Hippocampal formation (tissue), 2 donors: ENCODE measurements at places on chromosomes 12 and 14.

DNA sequence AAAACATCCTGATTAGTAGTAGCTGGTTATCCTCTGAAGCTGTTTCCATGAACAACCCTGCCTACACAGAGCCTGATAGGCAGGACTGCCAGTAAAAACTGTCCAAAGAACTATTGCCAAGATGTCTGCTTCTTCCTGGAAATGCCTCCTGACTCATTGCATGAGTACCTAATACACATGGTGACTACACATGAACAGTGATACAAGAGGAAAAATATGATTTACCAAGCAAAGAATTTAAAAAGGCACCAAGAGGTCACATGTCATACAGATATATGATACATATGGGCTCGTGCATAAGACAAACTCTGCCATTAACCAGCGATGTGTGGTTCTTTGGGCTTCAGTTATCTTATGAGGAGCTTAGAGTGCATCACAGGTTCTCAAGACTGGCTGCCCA, 552.3 kb downstream of the SLC16A7 start:
- no peak for DNase-seq

- DNase-seq, result no peak
Observed at GRCh38 chr12:112341046-112341825, 41.0 kb downstream of the HECTD4 start.

GRCh38 chr12:55043542-55043941, 23.8 kb downstream of the NEUROD4 start:
- DNase-seq, result no peak

DNA sequence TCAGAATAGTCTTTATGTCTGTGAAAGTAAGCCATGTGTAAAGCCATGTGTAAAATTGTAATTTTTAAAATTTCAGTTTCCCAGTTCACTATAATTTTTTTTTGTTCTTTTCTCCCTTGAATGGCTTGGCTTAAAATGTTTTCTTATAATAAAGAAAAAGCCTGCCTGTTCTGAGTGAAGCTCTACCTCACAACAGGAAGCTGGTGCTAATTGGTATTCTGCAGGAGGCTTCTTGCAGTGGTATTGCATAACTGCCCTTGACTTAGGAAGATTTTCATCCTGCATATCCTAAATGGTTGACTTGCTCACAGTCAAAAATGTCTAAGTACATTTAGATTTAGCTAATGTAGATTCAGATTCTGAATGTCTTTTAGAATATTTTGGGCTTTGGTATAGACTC, 49.5 kb downstream of the ATP2A2 start:
- DNase-seq, result peak; percentile 51

DNA sequence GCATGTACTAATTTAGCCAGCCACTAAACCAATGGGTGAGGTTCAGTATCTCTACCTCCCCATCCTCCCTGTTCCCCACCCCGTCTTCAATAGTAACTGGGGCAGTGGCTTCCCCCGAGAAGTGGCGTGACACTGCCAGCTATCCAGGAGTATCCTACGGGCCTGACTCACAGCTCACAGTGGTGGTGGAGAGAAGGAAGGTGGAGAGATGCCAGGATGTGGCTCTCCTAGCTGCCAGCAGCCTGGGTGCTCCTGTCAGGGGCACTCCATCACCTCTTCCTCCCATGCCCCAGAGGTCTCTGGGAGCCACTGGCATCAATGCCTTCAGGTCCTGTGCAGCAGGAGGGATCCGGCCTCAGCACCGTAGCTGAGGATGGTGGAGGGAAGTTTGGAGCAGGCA, 49.0 kb downstream of the TSPAN11 start:
- no peak for DNase-seq

DNA sequence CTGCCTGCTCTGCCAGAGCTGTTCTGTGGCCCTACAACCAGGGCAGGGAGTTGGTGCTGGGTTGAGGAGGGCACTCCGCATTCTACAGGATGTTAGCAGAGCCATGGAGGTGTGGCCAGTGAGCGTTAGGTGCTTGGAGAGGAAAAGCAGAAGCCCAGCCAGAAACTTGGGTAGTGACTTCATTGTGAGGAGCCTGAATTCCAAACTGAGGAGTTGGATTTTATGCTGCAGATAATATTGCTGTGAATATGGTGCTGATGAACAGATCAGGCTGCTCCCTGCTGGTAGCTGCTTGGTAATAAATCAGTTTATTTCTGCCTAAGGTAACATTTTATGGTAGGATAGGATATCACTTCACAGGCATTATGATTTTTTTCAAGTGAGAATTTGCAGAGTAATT, 7.1 kb upstream of the CCDC175 start:
- DNase-seq, result no peak

GRCh38 chr14:64758025-64758521, 53.8 kb downstream of the PLEKHG3 start:
- no peak for DNase-seq

GRCh38 chr12:98422812-98423211, 92.6 kb upstream of the TMPO start:
- DNase-seq, result no peak

GRCh38 chr12:14187002-14187401, 178.5 kb upstream of the ATF7IP start:
- no peak for DNase-seq

DNA sequence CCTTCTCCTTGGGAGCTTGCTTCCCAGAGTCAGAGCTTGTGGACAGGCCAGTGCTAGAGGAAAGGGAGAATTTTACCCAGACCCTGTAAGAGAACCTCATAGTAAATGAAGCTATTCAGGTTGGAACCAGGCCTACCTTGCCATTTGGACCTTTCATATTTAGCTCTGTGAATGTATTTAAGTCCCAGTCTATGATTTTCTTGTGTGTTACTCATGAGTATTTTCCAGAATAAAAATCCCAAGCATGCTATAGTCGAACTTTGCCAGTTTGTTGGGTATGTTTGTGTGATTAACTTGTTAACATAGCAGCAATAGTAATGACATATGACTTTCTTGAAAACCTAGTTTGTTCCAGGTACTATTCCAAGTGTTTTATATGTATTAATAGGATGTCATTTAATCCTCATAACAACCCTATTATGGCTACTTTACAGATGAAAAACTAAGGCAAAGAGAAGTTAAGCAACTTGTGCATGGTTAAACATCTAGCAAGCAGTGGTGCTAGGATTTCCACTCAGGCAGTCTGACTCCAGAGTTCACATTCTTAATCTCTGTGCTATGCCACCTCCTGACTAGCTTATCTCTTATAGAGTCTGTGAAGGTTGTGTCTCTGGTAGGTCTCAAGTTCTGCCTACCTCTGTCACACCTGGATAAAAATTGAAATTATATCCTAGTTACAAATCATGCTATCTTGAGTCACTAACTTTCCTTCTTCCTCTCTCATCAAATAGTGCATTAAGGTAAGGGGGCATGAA, 47.9 kb upstream of the GARIN2 start:
- DNase-seq, result no peak

DNA sequence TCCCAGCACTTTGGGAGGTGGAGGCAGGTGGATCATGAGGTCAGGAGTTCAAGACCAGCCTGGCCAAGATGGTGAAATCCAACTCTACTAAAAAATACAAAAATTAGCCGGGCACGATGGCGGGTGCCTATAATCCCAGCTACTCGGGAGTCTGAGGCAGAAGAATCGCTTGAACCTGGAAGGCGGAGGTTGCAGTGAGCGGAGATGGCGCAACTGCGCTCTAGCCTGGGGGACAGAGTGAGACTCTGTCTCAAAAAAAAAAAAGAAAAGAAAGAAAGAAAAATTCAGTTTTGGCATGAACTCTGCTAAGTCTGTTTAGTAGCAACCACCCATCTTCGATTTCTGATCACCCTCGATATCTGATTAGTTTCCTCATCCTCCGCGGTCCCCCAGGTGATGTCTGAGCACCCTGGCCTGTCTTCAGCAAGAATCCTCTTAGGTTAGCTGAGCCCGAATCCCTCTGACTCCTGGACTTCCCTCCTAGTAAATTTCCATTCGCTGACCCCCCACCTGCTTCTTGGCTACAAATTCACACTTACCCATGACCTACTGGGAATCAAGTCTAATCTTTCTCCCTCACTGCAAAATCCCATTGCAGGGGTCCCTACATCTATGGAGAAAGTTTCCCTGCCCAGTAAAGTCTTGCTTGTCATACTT, 879 bp upstream of the HSPB8 start:
- DNase-seq, result no peak

- DNase-seq, result no peak
Observed at GRCh38 chr14:35403114-35403602, 1.4 kb downstream of the NFKBIA start.

- DNase-seq, result no peak
Observed at GRCh38 chr14:70192915-70193314, 4.2 kb upstream of the SLC8A3 start.

DNA sequence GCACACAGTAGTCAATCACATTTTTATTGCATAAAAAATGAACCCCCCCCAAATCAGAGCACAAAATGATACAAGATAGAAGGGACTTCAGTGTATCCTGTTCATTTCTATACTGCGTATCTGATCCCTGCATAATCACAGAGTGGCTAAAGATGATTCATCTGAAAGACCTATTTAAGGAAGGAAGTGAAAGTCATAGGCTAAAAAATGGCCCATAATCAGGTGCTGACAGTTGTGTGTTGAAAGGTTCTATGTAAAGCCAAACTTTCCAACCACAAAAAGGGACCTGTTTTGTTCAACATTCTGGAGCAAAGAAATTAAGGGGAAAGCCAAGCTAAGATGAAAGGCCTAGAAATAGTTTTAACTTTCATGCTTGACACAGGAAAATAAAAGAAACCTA, 147.8 kb upstream of the ATP2B1 start:
- no peak for DNase-seq

GRCh38 chr12:108302403-108303311, 36.5 kb downstream of the CMKLR1 start:
- DNase-seq, result no peak

GRCh38 chr14:82830596-82830995, 1296.9 kb upstream of the SEL1L start:
- no peak for DNase-seq
